Activated T-cell treated with anti-CD3 and anti-CD28 coated beads, Interleukin-2, amount 50 U/mL, for 24 hours (primary cell): ENCODE measurements at places on chromosomes 5 and 9.

DNA sequence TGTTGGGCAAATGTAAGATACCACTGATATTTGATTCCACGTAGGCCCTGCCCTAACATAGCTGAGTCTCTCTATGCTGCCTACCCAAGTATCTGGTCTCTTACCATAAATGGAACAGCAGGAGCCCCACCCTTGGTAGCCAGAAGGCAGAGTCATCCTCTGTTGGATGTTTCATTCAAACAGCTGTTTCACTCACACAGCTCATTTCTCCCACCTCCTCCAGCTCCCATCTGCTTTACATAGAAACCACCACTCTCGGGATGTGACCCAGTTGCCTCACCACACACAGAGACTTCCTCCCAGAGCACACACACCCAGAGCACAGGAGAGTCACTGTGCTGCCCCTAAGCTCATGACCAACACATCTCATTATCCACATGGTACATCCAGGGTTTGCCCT, 165.3 kb downstream of the TMEM167A start:
- no peaks in the 10 kb centered on the region for H3K36me3 ChIP-seq
- peaks cover 21% of the 10 kb centered on the region for H3K27me3 ChIP-seq
- no peak overlapping the region for H3K4me3 ChIP-seq
- H3K27ac ChIP-seq = no peak overlapping the region
- no peak for DNase-seq

DNA sequence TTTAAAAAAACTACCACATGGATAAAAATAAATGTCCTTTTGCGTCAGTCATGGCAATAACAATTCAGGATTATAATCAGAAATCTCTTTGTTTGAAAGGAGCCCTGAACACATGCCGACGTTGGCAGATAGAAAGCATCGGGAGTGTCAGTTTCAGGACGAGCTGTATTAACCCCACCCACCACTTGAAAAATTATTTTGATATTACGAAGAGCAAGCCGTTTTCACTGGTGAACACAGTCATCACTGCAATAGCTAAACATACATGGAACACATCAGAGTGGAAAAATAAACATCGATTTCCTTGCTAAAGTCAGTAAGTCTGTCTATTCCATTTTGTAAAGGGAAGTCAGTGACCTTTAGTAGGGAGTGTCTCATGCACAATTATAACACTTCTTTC, 266.4 kb upstream of the FBXL7 start:
- H3K36me3 ChIP-seq = no peaks in the 10 kb centered on the region
- H3K27me3 ChIP-seq = no peaks in the 10 kb centered on the region
- no peak for DNase-seq
- no peak overlapping the region for H3K27ac ChIP-seq

DNA sequence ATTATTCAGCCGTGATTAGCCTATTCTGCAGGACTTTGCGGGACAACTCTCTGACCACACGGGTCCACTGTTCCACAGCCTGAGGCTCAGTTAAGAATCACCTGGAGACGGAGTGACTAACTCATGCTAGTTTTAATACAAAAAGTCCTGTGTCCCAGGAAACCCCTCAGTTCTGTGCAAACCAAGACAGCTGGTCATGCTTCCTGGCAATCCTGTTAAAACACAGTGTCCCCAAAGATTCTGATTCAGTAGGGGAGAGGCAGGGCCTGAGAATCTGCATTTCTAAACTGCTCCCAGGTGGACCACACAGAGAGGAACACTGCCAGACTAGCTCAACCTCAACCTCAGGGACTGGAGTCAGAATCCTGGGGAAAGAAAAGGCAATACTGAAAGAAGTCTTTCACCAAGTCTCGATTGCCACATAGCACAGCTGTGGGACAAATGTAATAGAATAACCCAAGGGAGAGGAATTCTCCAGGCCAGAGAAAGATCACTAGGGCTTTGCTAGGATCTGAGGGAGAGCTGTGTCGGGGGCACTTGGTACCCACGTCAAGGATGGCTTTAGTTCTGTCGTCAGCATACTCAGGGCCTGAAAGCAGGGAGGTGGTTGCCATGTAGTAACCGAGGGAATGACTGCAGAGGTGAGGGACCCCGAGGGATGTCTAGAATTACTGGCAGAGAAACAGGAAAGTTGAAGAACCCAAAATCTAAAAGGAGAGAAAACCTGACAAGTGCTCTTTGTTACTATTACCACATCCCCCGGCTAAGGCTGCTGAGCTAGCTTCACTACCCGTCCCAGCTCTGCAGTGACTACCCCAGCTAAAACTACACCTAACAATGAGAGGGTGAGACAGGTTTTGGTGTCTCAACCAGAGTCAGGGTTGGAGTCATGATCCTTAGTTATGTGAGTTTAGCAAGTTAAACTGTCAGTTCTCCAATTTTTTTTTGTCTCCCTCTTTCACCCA, 8.6 kb downstream of the SUSD1 start:
- no peaks in the 10 kb centered on the region for H3K27me3 ChIP-seq
- DNase-seq = no peak
- H3K36me3 ChIP-seq = no peaks in the 10 kb centered on the region
- H3K4me1 ChIP-seq = peaks cover 32% of the 10 kb centered on the region
- H3K27ac ChIP-seq = no peak overlapping the region
- no peak overlapping the region for H3K4me3 ChIP-seq

- no peaks in the 10 kb centered on the region for H3K4me1 ChIP-seq
- H3K27ac ChIP-seq = no peak overlapping the region
- DNase-seq = no peak
- no peaks in the 10 kb centered on the region for H3K27me3 ChIP-seq
Measured at GRCh38 chr9:95102001-95102433, 215.5 kb downstream of the FANCC start.

GRCh38 chr5:151132963-151133362, 24.6 kb downstream of the ANXA6 start:
- H3K27ac ChIP-seq = peak overlapping the region; percentile 34
- H3K4me1 ChIP-seq = peaks cover 62% of the 10 kb centered on the region
- H3K36me3 ChIP-seq = peaks cover 98% of the 10 kb centered on the region
- H3K27me3 ChIP-seq = no peaks in the 10 kb centered on the region
- no peak overlapping the region for H3K4me3 ChIP-seq

GRCh38 chr9:33177086-33177485, 9.9 kb upstream of the B4GALT1 start:
- peaks cover 3% of the 10 kb centered on the region for H3K4me1 ChIP-seq
- H3K27me3 ChIP-seq = no peaks in the 10 kb centered on the region
- H3K36me3 ChIP-seq = no peaks in the 10 kb centered on the region
- H3K27ac ChIP-seq = no peak overlapping the region
- no peak for DNase-seq

- no peaks in the 10 kb centered on the region for H3K27me3 ChIP-seq
- no peak overlapping the region for H3K27ac ChIP-seq
- no peaks in the 10 kb centered on the region for H3K36me3 ChIP-seq
- no peaks in the 10 kb centered on the region for H3K4me1 ChIP-seq
Measured at GRCh38 chr9:125990793-125991220, 243.6 kb downstream of the PBX3 start.

GRCh38 chr9:98302938-98303632, 47.6 kb upstream of the TBC1D2 start:
- H3K4me1 ChIP-seq = no peaks in the 10 kb centered on the region
- H3K4me3 ChIP-seq = no peak overlapping the region
- no peak for DNase-seq
- H3K27me3 ChIP-seq = no peaks in the 10 kb centered on the region
- no peak overlapping the region for H3K27ac ChIP-seq
- no peaks in the 10 kb centered on the region for H3K36me3 ChIP-seq

DNA sequence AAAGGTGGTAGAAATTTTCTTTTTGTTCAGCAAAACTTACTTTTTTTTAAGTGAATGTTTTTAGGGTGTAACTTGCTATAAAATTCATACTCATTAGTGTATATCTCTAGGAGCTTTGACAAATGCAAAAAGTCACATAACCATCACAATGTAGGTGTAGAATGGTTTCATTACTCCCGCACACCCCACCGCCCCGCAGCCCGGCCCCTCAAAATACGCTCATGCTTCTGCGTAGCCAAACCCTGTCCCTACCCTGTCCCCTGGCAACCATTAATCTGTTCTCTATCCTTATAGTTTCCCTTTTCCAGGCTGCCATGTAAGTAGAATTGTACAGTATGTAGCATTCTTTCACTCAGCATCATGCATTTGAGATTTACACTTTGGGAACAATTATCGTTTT, 9.2 kb upstream of the PRLR start:
- peaks cover 23% of the 10 kb centered on the region for H3K27me3 ChIP-seq
- H3K4me1 ChIP-seq = no peaks in the 10 kb centered on the region
- H3K4me3 ChIP-seq = no peak overlapping the region
- no peak overlapping the region for H3K27ac ChIP-seq
- no peak for DNase-seq

DNA sequence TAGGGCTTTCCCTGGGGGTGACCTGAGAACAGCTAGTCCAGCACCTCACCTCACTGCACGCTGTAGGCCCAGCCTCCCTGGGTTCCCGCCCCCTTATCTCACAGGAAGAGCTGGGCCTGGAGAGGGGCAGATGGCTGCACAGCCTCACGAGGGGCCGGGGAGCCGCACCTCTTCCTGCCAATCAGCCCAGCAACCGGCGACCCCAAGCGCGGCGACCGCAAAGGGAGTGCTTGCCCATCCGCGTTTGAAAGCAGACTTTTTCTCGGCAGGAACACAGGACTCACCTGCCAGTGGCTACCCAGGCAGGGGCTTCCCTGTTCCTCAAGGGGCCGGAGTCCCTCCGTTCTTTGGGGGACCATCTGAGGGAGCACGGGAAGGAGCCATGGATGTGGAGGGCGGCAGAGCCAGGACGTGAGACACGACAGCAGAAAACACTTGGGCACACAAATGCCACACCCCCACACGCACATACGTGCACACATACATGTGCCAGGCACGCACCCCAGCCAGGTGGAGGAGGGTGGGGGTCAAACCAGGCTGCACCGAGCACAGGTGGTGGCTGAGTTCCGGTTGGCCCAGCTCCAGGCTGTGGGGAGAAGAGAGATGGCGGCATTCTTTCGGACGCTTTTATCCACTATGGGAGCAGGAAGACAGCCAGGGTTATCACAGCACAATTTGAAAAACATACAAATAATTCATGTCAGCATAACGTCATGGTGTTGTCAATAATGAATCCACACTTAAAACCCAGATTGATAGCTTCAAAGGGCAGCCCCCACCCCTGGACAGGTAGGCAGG, 11.3 kb downstream of the TMEM250 start:
- peak; percentile 61 for DNase-seq
- H3K36me3 ChIP-seq = peaks cover 4% of the 10 kb centered on the region
- H3K27ac ChIP-seq = peak overlapping the region; percentile 84
- peaks cover 57% of the 10 kb centered on the region for H3K4me1 ChIP-seq

DNA sequence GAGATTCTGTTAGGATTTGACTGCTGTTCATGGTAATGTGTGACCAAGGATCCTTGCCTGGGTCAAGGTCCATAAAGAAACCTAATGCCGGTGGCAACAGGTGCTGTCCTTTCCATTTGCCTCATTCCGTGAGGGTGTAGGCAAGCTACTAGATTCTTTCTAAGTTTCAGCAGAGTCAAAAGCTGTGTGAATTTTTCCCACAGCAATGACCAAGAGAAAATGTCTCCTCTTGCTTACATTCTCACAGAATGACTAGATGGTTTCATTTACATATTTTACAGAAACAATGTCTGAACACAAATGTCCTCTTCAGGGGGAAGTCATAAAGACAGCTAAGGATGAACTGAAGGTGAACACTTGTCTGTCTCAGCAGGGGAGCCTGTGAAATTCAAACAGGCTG, 75.3 kb upstream of the SV2C start:
- peaks cover 29% of the 10 kb centered on the region for H3K27me3 ChIP-seq
- no peaks in the 10 kb centered on the region for H3K4me1 ChIP-seq
- no peak for DNase-seq

GRCh38 chr9:84478996-84479395, 138.4 kb upstream of the SLC28A3 start:
- no peak for DNase-seq
- no peaks in the 10 kb centered on the region for H3K4me1 ChIP-seq
- no peaks in the 10 kb centered on the region for H3K27me3 ChIP-seq
- H3K4me3 ChIP-seq = no peak overlapping the region
- no peak overlapping the region for H3K27ac ChIP-seq
